ENCODE measurements at places on chromosomes 7 and 10. TPM values are rescaled to one million over a fixed set of nuclear protein-coding genes. Genes with fewer than 3 reads are reported as not detected.

DNA sequence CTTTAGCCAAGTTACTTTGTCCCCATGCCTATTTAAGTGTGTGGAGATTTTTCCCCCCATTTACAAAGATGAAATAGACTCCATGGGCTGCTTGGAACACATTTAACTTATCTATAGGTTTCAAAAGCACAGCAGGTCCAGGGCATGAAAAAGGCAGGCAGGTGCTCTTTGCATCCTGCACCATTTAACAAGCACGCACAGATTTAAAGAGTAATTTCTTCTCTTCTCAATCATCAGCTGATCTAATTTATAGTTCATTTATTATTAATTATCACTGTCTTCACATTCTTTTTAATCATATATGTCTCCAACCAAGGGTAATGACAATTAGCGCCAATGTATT is 156.8 kb downstream of the CACNA2D1 start:
- H3K27ac ChIP-seq = no peak overlapping the region
- no peaks in the 10 kb centered on the region for H3K4me1 ChIP-seq
- H3K4me3 ChIP-seq = no peak overlapping the region
- H3K36me3 ChIP-seq = no peaks in the 10 kb centered on the region
- DNase-seq = no peak
- H3K27me3 ChIP-seq = no peaks in the 10 kb centered on the region

GRCh38 chr10:101878869-101879268 is 35.3 kb upstream of the KCNIP2 start:
- no peak for DNase-seq
- H3K27me3 ChIP-seq = no peaks in the 10 kb centered on the region
- no peak overlapping the region for H3K27ac ChIP-seq
- H3K4me1 ChIP-seq = no peaks in the 10 kb centered on the region
- no peaks in the 10 kb centered on the region for H3K36me3 ChIP-seq
- no peak overlapping the region for H3K4me3 ChIP-seq

DNA sequence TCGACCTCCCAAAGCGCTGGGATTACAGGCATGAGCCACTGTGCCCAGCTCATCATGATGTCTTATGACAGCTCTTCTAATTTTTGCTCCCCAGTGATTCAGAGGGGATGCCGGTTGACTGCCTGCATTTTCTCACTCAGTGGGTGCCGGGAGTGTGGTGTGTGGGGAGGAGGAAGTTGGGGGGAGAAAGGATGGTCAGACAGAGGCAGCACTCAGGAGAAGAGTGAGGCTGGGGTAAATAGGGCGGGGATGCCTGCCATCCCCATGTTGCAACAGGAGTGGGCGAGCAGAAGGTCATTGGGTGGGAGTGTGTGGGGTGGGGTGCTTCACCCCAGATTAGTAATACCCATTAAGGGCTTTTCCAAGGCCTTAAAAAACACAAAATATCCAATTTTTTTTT is 3.5 kb upstream of the CCL24 start:
- H3K4me1 ChIP-seq = no peaks in the 10 kb centered on the region
- H3K27ac ChIP-seq = no peak overlapping the region
- DNase-seq = no peak
- H3K27me3 ChIP-seq = no peaks in the 10 kb centered on the region
- H3K36me3 ChIP-seq = no peaks in the 10 kb centered on the region
- no peak overlapping the region for H3K4me3 ChIP-seq

DNA sequence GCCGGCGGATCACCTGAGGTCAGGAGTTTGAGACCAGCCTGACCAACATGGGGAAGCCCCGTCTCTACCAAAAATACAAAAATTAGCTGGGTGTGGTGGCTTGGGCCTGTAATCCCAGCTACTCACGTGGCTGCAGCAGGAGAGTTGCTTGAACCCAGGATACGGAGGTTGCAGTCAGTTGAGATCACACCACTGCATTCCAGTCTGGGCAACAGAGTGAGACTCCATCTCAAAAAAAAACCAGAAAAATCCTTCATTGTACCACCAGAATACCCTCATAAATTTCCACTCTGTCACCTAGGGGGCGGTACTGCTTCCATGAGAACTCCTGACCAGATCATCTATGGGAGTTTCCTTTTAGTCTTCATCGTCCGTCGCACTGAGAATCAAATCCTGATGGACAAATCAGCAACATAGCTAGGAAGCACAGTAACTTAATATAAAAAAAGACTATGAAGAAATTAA is 225.8 kb upstream of the KLF14 start:
- no peak for DNase-seq
- H3K36me3 ChIP-seq = no peaks in the 10 kb centered on the region
- H3K27me3 ChIP-seq = no peaks in the 10 kb centered on the region
- no peak overlapping the region for H3K4me3 ChIP-seq
- peak overlapping the region; percentile 46 for H3K27ac ChIP-seq
- H3K4me1 ChIP-seq = no peaks in the 10 kb centered on the region

GRCh38 chr10:55746002-55746401 is 615.1 kb downstream of the ZWINT start:
- DNase-seq = no peak
- no peaks in the 10 kb centered on the region for H3K4me1 ChIP-seq
- no peaks in the 10 kb centered on the region for H3K27me3 ChIP-seq
- no peak overlapping the region for H3K27ac ChIP-seq
- no peak overlapping the region for H3K4me3 ChIP-seq

DNA sequence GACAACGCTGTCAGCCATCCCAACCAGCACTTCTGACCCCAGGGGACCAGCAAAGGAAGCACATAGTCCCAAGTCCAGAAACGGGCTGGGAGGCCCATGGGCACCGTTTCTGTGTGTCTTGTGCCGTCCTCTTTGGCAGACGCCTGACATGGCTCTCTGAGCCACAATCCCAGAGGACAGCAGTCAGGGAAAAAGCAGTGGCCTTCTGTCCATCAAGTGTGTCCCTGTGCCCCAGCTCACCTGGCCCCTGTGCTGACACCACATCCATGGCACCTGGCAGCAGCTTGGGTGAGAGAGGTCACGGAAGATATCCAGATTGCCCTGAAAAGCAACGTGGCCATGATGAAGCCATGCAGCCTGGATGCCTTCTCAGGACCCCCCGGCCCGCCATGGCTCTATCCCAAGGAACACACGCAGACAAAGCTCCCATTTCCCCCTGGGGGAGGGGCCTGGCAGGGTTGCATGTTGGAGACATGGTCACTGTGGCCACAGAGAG is 38.1 kb upstream of the ANTXRL start:
- no peak overlapping the region for H3K27ac ChIP-seq
- DNase-seq = peak; percentile 36
- H3K4me3 ChIP-seq = no peak overlapping the region

DNA sequence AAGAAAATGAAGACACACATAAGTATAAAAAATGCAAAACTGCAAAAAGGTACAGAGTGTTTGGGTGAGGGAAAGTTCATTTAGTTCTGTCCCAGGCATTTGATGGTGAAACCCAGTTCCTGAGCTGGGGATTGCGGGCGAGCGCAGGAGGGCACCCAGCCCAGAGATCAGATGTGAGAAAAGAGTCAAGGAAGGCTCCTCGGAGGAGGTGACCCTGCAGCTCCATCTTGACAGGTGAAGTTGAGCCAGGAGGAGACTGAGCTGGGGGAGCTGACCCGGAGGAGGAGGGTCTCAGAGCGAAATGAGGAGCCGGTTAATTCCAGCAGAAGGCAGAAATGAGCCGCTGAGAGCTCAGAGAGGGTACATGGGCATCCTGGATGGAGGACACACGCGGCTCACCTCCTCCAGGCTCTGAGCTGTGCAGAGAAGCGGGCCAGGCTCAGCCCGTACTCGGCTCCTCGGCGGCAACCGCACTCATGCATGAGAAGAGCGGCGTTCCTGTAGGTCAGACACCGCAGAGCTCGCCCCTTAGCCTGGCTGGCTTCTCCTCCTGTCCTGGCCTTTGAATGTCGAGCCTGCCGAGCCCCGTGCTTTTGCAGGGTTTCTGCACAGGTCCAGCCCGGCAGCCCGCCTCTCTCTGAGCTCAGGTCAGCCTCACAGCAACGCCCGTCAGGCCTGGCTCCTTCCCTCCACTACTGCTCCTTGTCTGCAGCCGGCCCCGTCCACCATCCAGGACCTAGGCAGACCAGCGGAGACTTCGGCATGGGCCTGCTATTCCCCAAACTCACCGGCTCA is 9.5 kb upstream of the RAMP3 start:
- H3K27ac ChIP-seq = no peak overlapping the region
- no peaks in the 10 kb centered on the region for H3K27me3 ChIP-seq
- no peak for DNase-seq

DNA sequence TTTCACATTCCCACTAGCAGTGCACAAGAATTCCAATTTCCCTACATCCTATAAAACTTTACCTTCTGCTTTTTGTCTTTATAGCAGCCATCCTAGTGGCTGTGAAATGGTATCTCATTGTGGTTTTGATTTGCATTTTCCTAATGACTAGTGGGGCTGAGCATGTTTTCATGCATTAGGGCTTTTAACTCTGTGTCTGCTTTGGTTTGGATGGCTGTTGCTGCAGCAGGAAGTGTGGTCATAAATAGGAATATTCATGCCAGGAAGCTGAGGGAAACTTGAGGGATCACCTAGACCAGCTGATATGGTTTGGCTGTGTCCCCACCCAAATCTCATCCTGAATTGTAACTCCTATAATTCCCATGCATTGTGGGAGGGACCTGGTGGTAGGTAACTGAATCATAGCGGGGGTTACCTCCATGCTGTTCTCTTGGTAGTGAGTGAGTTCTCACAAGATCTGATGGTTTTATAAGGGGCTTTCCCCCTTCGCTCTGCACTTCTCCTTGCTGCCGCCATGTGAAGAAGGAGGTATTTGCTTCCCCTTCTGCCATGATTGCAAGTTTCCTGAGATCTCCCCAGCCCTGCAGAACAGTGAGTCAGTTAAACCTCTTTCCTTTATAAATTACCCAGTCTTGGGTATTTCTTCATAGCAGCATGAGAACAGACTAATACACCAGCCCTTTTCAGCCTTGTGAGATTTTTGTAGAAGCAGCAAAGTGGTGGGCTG is 181.8 kb upstream of the PITRM1 start:
- no peak overlapping the region for H3K4me3 ChIP-seq
- no peaks in the 10 kb centered on the region for H3K27me3 ChIP-seq
- no peaks in the 10 kb centered on the region for H3K4me1 ChIP-seq
- DNase-seq = no peak
- H3K27ac ChIP-seq = no peak overlapping the region
- H3K36me3 ChIP-seq = no peaks in the 10 kb centered on the region

FFAR4 gene
- total RNA-seq = 2.9 TPM

GPAM gene
- 13.4 TPM for total RNA-seq

PTPRZ1 gene
- 32.1 TPM for total RNA-seq

PRKCQ gene
- total RNA-seq = 0.98 TPM

CAMK2G gene
- 28.0 TPM for total RNA-seq

ZNF282 gene
- total RNA-seq = 13.0 TPM
